ENCODE measurements at places on chromosomes 5 and 9.

- DNase-seq = no peak
Observed at GRCh38 chr5:10418654-10419345, 22.9 kb upstream of the ROPN1L start.

DNA sequence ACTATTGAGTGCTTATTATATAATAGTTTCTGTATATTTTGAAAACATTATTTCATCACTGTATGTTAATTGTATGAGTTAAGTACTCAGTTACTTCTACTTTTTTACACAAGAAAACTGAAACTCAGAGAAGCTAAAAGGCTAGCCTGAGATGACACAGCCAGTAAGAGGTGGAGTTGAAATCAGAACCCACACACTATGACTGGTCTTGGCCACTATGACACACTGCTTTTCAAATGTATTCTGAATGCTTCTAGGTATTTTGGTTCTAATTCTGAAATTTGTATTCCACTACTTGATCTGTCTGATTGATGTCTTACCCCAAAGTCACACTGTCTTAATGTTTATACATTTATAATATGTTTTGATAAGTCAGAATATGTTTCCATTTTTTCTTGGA lies 181.8 kb downstream of the ZDHHC21 start:
- no peak for DNase-seq

DNA sequence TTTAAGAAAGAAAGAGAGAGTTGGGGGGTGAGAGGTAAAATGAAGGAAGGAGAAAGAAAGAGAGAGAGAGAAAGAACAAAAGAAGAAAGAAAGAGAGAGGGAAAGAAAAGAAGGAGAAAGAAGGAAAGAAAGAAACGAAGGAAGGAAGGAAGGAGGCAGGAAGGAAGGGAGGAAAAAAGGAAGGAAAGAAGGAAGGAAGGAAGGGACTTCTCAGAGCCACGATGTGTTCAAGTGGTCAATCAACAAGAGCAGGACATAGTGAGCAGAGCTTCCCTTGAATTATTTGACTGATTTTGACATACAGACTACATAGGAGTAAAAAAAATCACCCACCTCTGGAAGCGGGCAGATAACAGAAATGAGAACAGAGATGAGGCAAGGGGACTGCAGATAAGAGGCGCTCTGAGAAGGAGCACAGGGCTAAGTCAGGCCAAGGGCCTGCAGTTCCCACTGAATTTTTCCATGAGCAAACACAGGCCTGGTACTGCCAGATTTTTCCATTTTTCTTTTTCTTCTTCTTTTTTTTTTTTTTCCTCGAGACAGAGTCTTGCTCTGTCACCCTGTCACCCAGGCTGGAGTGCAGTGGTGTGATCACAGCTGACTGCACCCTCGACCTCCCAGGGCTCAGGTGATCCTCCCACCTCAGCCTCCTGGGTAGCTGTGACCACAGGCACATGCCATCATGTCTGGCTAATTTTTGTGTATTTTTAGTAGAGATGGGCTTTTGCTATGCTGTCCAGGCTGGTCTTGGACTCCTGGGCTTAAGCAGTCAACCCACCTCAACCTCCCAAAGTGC lies 77.7 kb upstream of the IL17B start:
- DNase-seq = no peak

- DNase-seq = peak; percentile 97
Observed at GRCh38 chr9:137188490-137189296, at the start of the genes ANAPC2 and SSNA1. TSS of gene ANAPC2 (minus strand) at chr9:137188560. CDS start at chr9:137188532, 28 bp downstream. TSS of gene SSNA1 (plus strand) at chr9:137188676. CDS start at chr9:137188727, 51 bp downstream.

- no peak for DNase-seq
Observed at GRCh38 chr5:29982457-29982856, 1211.0 kb upstream of the CDH6 start.

- DNase-seq = no peak
Observed at GRCh38 chr5:91423871-91424270, 40.8 kb upstream of the ARRDC3 start.

Data from HuH-7 (cell line).